GF-D8 (cell line): ENCODE measurements at places on chromosomes 6 and 20.

GRCh38 chr6:3288711-3289663, 30.2 kb downstream of the PSMG4 start:
- no peak for DNase-seq

DNA sequence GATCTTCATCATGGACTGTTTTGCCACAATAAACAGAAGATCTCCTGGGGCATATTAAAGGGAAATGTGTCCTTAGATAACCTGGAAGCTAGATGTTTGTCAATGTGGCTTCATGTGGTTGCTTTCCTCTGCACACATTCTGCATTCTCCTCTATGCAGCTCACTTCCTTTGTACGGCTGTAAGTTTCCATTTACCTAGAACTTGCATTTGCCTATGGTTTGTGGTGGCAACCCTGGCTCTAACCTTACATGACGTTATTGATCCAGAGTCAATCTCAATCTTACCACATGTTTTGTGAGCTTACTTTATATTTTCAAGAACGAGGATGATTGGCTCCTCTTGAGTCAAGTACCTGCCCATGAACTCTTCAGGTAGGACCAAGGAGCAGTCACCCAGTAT, 863.1 kb downstream of the MAFB start:
- no peak for DNase-seq

- no peak for DNase-seq
Observed at GRCh38 chr20:17559338-17559737, 10.5 kb upstream of the DSTN start.

- no peak for DNase-seq
Observed at GRCh38 chr6:104689551-104690205, 170.0 kb downstream of the HACE1 start.

DNA sequence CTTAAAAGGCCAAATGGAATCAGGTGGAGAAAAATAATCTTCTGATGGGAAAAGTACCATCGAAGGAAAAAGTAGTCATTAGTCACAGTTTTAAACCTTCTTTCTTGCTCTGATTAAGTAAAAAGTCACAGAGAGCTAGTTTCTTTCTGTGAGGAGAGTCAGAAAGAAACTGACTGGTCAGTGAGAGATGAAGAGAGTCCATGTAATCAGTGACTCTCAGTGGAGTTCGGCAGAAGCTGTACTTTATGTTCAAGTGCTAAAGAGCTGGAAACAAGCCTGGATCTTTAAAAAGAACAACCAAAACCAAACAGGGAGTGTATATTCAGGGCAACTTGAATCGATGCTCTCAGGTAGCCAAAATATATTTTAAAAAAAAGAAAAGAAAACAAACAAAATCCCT, 44.5 kb downstream of the MDGA1 start:
- DNase-seq: no peak
